ENCODE measurements at places on chromosomes 5 and 9.

DNA sequence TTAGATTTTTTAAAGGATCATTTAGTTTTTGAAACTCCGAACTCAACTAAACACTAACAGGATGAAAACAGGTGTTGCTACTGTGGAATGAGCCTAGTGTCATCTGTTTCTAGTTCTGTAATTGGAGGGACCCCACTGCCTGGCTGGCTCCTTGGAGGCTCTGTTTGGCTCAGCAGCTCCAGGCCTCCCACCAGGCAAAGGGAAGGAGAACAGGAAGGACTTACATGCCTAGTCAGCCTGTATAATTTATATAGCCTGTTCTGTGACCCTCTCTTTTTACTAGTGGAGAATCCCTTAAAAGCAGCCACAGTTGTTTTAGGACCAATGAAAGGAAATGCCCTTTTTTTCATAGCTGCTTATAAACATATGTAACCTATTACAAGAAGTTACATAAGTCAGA is 21.1 kb upstream of the C5orf24 start:
- DNase-seq, result no peak

- DNase-seq, result no peak
Measured at GRCh38 chr9:106312906-106313305, 550.1 kb upstream of the ZNF462 start.

- no peak for DNase-seq
Measured at GRCh38 chr5:176892663-176893062, 6.5 kb downstream of the HK3 start.

GRCh38 chr5:170327168-170327567 is 29.6 kb upstream of the LCP2 start:
- DNase-seq, result no peak

GRCh38 chr5:1537603-1538154 is 13.9 kb upstream of the LPCAT1 start:
- no peak for DNase-seq

GRCh38 chr9:129989362-129989708 is 53.7 kb downstream of the FNBP1 start:
- no peak for DNase-seq

DNA sequence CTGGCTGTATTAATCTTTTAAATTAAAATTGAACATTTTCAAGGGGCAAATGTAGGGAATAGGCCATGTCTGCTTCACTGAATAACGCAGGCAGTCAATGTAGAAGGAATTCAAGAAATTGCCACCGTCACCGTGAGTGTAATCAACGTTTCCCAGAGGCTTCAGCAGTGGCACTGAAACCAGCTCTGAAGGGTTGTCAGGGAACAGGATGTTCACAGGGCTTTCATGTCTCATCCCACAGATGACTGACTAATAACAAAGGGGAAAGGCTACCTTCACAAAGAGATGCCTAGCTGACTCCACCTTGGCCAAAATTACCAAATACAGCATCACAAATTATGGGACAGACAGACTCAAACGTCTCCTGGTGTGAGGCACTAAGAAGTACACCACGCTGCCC is 70.4 kb upstream of the SIMC1 start:
- DNase-seq, result no peak

- DNase-seq, result no peak
Measured at GRCh38 chr5:15790446-15791018, 290.6 kb downstream of the FBXL7 start.

GRCh38 chr9:34398875-34399274 is 22.2 kb upstream of the MYORG start:
- DNase-seq, result no peak

DNA sequence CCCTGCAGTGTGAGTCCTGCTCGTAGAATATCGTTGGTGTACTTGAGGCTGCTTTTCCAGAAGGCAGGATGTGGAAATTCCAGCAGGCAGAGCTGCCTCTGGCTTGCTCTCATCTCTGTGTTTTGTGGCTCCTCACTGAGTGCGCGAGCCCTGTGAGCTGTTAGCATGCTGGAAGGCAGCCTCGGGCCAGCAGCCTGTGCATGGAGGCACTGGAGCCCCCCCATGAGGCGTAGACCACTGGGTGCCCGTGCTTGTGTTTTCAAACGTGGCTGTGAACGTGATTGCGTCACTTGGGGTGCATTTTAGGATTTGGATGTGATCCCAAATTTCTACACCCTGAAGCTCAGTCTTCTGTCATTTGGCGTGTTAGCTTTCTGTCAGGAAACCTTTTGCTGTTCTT is 3.2 kb downstream of the WDR5 start:
- no peak for DNase-seq

DNA sequence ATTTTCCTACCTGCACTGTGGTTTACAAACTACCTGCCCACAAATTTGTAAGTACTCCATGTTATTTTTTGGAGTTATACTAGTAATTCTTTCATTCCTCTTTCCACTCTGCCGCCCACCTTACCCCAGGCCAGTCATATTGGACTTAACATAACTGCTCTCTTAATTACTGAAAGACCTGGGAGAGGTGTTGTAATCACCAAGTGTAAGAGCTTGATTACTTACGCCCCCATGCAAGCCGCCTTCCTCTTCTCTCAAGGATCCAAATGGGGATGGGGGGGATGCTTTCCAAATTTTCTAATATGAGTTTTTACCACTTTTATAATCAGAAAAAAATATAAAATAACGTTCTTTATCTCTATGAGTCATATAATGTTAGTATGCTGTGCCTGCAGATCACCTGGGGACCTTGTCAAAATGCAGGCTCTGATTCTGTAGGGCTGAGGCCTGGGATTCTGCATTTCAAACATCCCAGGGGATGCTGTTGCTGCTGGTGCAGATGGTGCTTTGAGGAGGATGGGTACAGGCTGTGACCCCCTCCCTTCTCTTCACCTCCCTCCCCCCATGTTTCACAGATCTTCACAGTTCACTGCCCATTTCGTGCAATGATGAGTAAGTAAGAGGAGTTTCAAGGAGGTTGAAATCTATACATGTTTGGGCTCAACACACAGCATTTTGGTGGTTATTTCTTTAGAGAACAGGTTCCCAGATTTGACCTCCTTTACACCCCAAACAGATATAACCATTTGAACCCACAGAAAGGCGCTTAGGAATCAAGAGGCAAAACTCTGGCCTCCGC is 87.3 kb downstream of the SEC61B start:
- DNase-seq, result no peak

DNA sequence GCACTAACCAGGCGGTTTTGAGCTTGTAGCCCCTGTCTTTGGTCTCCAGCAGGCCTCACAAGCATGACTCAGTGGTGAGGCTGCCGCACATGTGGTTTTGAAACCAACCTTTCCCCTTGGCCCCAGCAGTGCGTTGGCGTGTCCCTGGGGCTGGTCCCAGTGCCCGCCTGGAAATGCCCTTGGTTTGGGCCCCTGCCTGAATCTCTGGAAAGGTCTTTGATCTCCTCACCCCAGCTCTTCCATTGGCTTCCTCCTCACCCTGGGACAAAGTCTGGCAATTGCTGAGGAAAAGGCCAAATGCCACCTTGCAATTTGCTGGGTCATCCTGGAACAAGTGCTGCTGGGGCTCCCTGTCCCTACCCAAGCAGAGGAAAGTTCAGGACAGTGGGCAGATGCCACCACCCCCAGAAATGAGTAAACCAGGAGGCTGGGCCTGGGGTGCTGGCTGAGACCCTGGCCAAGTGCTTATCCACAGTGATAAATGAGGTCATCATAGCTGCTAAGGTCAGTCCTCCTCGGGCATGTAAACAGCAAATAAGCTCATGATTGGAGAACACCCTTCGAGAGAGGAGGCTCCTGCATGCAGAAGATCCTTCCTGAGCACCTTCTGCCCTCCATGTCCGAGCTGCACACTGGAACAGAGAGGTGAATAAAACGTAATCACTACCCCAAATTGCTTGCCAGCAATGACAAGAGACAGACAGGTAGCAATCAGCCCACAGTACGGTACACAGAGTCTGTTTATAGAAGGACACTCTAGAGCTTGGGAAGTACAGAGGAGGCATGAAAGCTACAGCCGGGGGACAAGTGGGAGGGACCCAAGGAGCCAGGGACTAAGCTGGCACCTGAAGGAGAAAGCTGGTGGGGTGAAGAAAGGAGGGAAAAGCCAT is 98.9 kb upstream of the CPEB4 start:
- DNase-seq, result no peak

DNA sequence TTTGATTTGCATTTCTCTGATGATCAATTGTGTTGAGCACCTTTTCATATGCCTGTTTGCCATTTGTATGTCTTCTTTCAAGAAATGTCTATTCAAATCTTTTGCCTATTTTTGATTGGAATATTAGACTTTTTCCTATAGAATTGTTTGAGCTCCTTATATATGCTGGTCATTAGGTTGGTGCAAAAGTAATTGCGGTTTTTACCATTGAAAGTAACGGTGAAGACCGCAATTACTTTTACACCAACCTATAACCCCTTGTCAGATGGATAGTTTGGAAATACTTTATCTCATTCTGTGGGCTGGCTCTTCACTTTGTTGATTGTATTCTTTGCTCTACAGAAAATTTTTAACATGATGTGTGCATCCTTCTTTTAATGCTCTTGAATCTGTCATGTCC is 113.2 kb upstream of the PRRC1 start:
- no peak for DNase-seq

GRCh38 chr9:4126996-4127395 is 172.9 kb downstream of the GLIS3 start:
- DNase-seq, result no peak

GRCh38 chr5:136006164-136006563 is 22.6 kb upstream of the TGFBI start:
- no peak for DNase-seq

GRCh38 chr5:145473042-145473642 is 362.0 kb downstream of the PRELID2 start:
- no peak for DNase-seq

DNA sequence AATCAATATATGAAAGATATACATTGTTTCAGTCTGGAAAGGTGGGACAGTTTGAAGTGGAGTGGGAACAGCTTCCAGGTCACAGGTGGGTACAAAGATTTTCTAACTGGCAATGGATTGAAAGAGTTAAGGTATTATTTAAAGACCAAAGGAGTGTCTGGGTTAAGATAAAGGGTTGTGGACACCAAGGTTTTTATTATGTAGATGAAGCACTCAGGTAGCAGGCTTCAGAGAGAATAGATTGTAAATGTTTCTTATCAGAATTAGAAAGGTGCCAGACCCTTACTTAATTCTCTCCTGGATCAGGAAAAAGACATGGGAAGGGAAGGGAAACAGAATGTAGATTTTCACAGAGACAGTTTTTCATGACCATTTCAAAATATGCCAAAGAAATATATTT is 1174.8 kb downstream of the MAT2B start:
- DNase-seq, result no peak

DNA sequence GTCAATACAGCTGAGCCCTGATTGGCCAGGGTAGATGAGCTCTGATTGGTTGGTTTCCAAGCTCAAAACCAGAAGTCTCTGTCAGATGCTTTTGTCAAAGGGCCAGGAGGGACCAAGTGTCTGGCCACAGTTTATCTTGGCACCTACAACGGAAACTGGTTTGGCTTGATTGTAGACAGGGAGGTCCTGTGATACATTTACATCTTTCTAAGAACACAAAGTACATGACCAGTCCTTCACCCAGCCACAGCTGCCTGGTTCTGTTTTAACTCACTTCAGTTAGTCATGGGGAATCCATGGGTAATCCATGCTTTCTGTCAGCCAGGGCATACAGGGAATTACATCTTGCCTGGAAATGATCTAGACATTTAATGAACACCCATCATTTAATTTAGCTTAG is 171.2 kb downstream of the SLC12A2 start:
- no peak for DNase-seq

DNA sequence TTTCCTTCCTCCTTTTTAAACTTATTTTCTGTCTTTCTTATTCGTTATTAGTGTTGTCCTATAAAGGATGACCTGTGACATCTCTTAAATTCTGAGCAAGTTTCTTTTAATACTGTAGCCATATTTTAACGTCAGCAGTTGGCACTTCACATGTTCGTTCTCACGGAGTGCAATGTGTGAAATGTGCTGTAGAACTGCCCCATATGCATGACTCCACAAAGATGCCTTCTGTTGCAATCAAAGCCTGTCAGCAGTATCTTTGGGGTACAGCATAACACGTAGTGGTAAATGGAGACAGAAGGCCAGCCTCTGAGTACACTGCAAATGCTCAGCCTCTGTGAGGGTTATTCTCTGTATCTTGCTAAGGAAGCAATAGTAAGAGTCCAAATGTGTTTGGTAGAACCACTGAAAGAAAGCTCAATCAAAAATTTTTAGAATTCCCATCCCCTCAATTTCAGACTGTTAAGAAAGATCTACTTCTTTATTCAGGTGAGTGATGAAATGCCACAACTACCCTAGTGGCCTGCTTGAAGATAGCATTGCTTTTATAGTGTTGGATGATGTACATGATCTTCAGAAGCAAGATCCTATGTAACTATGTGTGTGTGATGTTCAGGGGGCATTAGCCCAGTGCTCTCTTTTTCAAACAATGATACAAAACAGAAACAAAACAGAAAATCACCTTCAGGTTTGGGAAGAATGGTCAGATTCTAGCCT is 277.7 kb downstream of the TMEM167A start:
- no peak for DNase-seq

DNA sequence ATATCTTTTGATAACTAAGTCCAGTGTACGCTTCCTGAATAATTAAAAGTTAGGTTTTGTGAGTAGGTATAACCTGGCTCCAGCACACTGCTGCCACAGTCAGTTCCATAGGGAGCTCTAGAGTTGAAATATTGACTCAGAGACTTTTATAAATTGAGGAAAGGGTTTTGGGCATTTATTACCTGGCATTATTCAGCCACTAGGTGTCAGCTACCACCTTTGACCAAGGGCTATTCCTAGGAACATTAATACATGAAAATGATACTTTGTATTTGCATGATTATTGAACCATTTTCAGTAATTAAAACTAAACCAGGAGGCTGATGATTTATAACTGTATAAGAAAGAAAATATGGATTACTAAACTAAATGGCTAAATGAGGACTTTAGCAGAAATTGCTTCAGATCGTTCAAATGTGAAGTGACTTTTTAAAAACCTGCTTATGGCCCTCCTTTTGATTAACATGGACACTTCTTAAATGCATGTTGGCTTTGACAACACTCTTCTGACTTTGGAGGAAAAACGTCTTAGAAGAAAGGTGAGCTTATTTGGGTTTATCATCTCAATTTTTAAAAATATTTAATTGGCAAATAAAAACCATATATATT is 83.0 kb downstream of the SMC2 start:
- DNase-seq, result no peak
